CD4-positive, alpha-beta T cell treated with Interleukin-17A for 4 hours (primary cell): ENCODE measurements at places on chromosomes 2 and 18.
A peak's percentile ranks its signal among the peaks of the same experiment; 100 is the strongest.

DNA sequence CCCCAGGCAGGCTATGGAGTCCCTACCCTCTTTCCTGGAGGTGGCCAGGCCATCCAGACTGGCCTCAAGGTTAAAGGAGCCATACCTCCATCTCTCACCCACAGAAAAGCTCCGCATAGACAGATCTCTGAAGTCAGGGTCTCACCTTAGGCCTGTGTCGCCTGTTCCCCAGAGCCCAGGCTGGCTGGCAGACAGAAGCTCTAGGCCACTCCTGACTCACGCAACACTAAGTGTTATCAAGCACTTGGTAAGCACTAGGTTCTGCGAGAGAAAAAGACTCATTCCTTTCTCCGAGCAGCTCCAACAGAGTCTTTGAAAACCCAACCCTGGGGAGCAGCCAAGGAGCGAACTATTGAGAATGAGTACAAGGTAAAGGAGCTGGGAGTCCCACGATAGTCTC lies 6.1 kb downstream of the SMAD7 start:
- peak; percentile 30 for DNase-seq

DNA sequence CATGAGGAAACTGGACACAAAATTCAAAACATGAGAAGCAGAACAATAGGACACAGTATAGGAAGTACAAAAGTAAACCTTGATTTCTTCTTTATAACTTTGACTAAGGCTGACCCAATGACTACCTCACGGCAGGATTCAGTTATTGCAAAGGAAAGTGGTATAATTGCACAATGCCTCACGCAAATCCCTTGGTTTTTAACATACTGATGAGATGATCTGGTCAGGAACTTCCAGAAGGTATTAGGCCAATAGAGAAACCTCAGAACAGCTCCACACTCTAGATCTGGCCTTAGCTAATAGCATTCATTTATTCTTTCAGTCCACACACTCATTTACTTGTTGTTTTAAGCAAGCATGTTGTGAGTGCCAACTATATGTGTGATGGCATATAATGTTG lies 1526.9 kb upstream of the ACVR2A start:
- no peak for DNase-seq

- peak; percentile 80 for DNase-seq
These were observed 861 bp upstream of the SEMA4C start for GRCh38 chr2:96870626-96871255.

- DNase-seq = no peak
These were observed 59.0 kb downstream of the SEPTIN10 start for GRCh38 chr2:109554758-109555157.

DNA sequence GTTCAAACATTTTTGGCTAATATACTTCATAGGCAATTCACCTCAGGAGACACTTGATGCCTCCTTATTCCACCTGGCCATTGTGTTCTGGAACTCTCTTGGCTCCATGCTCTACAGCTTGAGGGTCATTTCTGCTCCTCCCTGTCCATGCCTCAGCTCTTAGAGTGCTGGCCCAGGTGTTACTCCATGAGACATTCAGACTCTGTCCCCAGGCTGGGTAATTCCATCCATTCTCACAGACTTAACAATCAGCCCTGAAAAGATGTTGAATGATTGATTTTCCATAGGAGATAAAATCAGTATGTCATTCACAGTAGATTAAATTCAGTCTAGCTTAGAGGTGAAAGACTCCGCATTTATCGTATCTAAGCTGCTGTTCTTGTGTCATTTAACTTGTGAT lies 168.6 kb upstream of the CWC22 start:
- no peak for DNase-seq

DNA sequence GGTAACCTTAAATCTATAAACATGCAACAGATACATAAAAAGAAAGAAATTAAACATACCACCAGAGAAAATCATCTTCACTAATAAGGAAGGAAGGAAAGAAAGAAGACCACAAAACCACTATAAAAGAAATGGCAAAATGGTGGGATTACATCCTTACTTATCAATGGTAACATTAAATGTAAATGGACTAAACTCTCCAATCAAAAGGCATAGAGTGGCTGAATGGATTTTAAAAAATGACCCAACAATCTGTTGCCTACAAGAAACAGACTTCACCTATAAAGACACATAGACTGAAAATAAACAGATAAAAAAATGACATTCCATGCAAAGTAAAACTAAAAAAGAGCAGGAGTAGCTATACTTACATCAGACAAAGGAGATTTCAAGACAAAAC lies 195.4 kb downstream of the GALNT13 start:
- no peak for DNase-seq

DNA sequence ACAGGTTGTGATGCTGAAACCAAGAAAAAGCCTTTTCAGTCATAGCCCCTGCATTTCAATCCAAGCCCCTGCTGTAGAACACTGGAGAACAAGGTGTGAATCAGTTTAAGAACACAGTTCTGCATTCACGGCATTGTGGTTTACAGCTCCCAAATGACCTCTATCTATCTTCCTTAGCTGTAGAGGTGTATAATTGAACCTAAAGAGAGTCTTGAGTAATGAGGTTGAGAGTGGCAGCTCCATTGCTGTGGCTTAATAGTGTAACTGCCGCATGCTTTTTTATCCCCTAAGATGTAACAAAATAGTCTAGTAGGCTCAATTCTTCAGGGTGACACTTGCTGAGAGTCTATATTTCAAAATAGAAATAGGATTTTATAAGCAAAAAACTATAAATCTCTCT lies 121.3 kb upstream of the EPHA4 start:
- no peak for DNase-seq

- DNase-seq = no peak
These were observed 87.4 kb downstream of the GAREM1 start for GRCh38 chr18:32383050-32383819.

DNA sequence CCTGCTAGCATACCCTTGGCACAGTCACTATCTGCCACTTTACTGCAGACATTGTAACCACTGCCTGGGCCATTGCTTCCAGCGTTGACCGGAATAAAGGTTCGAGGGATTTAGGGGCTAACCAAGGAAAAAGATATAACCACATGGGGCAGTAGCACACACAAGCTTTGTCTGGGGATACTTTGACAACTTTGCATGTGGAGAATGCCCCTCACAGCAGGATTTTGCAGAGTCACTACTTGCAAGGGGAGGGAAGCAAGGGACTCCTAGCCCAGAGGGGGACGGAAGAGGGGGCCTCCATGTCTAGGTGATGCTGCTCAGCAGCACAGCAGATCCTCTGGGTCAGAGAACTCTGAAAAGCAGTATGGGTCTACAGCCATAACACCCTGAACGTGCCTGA lies 138.7 kb downstream of the SPP2 start:
- DNase-seq = no peak

GRCh38 chr2:36052819-36053218 lies 302.8 kb upstream of the CRIM1 start:
- DNase-seq = no peak

DNA sequence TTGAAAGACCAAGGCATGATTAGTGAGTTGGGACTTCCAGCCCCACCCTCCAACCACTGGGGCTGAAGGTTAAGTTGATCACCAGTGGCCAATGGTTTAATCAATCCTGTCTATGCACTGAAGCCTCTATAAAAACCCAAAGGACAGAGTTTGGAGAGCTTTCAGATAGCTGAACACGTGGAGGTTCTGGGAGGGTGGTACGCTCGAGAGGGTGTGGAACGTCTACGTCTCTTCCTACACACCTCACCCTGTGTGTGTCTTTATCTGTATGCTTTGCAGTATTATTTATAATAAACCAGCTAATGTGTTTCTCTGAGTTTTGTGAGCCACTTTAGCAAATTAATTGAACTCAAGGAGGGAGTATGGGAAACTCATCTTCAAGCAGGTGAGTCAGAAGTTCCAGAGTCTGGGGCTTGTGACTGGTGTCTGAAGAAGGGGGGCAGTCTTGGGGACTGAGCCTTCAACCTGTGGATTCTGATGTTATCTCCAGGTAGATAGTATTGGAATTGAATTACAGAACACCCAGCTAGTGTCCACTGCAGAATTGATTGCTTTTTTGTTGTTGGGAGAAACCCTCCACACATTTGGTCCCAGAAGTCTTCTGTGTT lies 20.3 kb downstream of the ACTR3 start:
- DNase-seq = peak; percentile 63

- DNase-seq = no peak
These were observed 2.6 kb upstream of the FZD5 start for GRCh38 chr2:207772081-207772843.

DNA sequence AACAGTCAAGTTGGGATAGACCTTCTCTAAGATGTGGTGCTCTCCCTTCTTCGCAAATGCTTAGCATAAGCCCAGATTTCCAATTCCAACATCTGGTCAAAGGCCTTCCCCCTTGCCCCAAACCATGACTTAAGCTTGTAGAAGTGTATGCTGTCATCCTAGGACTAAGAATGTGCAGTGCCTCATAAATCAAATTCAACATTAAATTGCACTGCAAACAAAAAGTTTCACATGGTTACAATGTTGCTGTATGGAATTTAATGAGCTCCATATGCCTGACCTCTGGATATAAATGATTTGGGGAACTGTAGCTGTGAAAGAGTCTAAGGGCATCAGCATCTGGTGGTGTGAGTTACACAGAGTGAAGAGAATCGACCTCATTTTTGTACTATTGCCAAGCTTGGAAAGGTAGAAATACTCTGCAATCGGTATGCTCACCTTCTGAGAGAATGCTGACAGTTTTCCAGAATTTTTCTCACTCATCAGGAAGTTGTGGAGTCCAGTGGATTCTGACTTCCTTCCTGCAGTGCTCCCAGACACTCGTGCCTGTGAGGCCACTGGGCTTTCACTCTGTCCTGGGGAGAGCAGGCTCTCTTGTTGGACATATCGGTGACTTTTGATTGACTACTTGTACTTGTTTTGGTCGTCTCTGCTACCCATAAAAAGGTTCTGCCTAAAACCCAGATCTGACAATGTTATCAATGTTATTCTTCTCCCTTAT lies 40.6 kb downstream of the FASTKD2 start:
- no peak for DNase-seq

DNA sequence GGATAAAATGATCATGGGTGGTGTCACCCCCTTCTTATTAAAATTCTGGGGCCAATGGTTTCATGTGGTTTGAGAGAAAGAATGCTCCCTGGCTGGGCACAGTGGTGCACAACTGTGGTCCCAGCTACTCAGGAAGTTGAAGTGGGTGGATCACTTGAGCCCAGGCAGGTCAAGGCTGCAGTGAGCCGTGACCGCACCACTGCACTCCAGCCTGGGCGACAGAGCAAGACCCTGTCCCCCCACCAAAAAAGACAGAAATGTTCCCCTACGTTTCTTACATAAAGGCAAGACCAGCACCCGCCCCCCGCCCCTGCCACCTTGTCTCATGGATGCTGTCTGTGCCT lies 53.0 kb upstream of the ID2 start:
- DNase-seq = no peak

- peak; percentile 36 for DNase-seq
These were observed 204.0 kb upstream of the ID2 start for GRCh38 chr2:8477552-8478470.
